ENCODE measurements at places on chromosomes 4 and X. TPM values are rescaled to one million over a fixed set of nuclear protein-coding genes. Genes with fewer than 3 reads are reported as not detected.

DNA sequence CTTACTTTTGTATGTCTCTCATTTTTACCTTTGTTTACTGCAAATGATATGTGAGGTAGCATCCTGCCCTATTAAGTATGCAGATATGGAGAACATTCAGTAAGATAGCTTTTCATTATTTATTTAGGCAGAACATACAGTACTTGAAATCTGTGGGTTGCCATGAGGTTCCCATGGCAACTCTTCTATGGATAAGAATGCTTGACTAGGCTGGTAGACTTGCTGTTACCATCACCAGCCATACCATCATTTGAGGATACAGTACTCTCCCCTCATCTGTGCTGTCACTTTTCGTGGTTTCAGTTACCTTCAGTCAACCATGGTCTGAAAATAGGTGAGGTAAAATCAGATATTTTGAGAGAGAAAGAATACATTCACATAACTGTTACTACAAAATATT lies 56.7 kb downstream of the NAF1 start:
- DNase-seq = no peak

DNA sequence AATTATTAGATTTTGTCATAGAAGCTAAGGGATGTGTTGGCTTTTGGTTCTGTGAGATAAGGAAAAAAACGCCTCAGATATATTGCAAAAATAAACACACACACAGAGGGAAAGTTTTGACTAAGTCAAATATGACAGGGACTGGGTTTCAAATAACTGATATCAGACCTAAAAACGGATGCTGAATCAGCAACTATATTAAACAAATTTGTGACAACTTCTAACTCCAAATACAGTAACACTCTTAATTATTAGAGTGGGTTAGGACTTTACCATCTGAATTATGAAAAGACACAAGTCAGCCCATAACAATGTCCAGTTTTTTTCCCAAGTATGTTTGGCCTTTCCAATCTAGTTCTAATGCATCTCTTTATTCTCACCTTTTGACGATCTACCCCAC lies 2693.1 kb downstream of the ARAP2 start:
- DNase-seq = no peak

GRCh38 chrX:11336201-11336600 lies 43.0 kb downstream of the AMELX start:
- DNase-seq = no peak

DNA sequence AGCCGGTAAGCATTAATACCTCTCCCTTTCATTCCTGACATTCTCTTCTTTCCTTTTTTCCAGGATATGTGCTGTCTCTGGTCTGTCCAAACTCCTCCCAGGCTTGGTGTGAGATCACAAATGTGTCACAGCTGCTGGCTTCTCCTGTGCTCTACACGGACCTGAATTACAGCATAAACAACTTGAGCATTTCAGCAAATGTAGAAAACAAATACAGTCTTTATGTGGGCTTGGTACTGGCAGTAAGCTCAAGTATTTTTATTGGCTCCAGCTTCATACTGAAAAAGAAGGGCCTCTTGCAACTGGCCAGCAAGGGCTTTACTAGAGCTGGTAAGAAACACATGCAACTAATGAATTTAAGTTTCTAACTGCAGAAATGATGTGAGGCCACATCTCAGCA lies 8.4 kb downstream of the NIPAL1 start:
- no peak for DNase-seq

GRCh38 chrX:68937581-68937980 lies 108.8 kb downstream of the EFNB1 start:
- no peak for DNase-seq

DNA sequence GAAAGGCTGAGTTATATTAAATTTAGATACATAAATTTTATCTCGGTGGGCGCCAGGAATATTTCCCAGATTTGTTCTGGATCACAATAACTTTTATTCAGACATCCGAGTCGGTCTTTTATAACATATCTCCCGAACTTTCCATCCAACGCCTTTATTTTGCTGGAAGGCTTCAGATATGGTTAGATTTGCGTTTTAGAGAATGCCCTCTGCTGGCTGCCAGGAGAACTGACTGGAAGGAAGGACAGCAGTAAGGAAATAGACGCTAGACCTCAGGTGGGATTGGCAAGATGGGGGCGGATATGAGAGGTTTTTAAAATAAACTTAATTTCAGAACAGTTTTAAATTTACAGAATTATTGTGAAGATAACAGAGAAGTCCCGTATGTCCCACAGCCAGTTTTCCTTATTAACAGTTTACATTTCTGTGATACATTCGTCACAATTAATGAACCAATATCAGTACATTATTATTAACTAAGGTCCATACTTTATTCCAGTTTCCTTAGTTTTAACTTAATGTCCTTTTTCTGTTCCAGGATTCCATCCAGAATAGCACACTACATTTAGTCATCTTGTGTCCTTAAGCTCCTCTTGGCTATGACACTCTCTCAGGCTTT lies 4.6 kb upstream of the KANTR start:
- DNase-seq = peak; percentile 50

DNA sequence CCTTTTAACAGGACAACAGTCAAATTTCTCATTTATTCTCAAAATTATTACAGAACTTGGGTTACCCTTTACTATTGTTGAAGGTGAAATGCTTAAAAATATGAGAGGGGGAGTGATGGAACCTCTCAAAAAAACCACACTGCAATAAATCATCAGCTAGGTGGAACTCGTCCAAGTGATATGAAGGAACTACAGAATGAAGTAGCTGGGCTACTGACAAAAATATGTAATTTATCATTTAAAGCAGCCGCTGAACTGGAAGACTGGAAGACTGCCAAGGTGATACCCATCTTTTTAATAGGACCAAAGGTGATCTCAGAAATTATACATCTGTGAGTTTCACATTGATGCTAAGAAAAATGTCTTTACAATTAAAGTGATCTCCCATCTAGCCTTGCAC lies 597.7 kb upstream of the TENM3 start:
- no peak for DNase-seq

Gene SPARCL1
- total RNA-seq = not detected

- DNase-seq = peak; percentile 50
Measured at GRCh38 chr4:153790962-153791551, 2.2 kb upstream of the SFRP2 start.

DNA sequence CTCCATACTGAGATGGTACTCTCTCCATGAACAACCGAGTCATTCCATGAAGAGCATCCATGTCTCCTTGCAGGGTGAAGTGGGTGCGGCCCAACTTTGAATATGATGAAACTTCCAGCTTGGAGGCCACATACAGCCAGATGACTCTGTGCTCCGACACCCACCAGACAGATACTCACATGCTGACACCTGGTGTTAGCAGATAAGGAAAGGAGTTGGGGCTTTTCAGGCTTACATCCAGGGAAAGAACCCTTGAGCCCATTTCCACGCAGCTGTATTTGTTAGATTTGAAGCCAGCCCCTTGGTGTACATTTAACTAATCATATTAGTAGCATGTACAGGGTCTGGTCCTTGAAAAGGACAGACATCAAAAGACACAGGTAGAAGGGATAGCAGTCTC lies 62.1 kb upstream of the PRRG3 start:
- no peak for DNase-seq

- DNase-seq = no peak
Measured at GRCh38 chr4:16676230-16676770, 222.1 kb downstream of the LDB2 start.

Gene NMU
- total RNA-seq = not detected

DNA sequence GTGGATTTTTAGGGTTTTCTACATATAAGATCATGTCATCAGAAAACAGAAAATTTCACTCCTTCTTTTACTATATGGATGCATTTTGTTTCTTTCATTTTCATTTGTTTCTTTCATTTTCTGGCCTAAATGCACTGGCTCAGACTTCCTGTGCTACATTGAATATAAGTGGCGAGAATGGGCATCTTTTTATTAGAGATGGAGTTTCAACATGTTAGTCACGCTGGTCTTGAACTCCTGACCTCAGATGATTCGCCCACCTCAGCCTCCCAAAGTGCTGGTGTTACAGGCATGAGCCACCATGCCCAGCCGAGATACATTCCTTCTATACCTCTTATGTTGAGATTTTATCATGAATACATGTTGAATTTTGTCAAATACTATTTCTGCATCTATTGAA lies 61.8 kb downstream of the BRWD3 start:
- peak; percentile 7 for DNase-seq

- DNase-seq = no peak
Measured at GRCh38 chr4:8547912-8548730, 32.1 kb upstream of the GPR78 start.

Gene CCKAR
- total RNA-seq = not detected

- peak; percentile 20 for DNase-seq
Measured at GRCh38 chr4:15656038-15656470, 897 bp upstream of the FBXL5 start.

GRCh38 chr4:55982976-55983375 lies 34.2 kb downstream of the CEP135 start:
- no peak for DNase-seq

DNA sequence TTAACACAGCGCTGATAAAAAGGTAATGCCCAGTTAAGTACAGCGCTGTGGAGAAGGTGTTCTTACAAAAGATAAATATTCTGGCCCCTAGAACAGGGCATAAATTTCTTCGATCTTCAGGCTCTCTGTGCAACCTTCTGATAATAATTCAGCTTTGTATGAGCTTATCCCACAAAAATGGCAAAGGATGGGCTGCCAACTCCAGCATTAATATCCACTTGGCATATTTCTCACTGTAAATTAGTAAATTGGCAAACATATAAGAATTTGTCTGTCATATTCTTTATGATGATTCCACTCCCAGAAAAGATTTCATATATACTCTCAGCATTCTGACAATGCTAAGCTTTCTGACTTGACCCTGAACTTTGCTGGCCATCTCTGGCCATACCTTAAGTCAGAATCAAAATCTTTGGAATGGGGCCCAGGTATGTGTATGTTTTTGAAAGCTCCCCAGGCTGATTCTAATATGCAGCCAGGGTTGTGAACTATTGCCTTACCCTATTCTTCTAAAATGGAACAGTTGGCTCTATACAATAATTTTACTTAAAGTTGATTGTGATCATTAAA lies 134.8 kb downstream of the FRYL start:
- DNase-seq = no peak

DNA sequence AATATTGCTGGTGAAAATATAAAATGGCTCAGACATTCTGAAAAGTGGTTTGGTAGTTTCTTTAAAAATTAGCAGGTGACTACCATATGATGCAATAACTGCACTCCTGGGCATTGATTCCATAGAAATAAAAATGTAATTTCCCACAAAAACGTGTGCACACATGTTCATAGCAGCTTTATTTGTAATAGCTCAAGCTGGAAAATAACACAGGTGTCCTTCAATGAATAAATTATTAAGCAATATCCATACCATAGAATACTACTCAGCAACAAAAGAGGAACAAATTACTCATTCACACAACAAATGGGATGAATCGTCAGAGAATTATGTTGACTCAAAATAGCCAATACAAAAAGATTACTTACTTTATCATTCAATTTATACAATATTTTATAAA lies 893.7 kb upstream of the SLIT2 start:
- no peak for DNase-seq

All from activated naive CD4-positive, alpha-beta T cell treated with anti-CD3 and anti-CD28 coated beads for 36 hours (primary cell).